CD4-positive, alpha-beta T cell treated with Interleukin-4 for 1 hour (primary cell): ENCODE measurements at places on chromosomes 3 and 15.

DNA sequence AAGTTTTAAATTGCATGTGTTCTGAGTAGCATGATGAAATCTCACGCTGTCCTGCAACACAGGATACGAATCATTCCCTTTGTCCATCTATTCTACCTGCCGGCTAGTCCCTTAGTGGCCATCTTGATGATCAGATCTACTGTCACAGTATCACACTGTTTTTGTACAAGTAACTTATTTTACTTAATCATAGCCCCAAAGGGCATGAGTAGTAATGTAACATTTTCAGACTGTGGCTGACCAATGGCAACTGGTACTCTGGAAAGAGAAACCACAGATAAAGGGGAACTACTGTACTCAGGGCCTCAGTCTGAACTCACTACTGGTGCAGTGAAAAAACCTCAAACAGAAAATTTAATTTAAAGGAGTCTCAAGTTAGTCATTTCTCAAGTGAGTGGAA is 127.3 kb upstream of the MRPL3 start:
- DNase-seq, result no peak

DNA sequence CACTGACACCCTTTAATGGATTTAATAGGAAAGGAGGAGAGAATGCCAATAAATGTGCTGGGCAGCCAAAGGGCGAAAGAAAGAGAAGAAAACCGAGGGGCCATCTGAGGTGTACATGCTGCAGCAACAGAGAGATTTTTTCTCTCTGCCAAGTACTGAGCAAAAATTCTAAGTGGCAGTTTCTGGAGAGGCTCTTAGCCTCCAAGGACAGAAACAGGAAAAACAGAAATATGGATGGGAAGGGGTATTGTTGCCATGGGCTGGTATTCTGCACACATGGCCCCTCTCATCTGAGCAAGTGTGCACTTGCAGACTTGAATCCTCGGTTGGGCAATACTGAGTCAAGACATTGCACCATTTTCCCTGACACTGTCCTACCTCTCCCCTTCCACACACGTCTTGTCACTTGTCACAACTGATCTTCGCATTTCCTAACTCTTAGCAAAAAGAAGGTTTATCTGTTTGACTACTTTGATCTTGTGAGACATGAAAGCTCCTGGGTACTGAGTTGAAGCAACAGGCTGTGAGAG is 73.9 kb downstream of the PRICKLE2 start:
- DNase-seq, result no peak

- no peak for DNase-seq
Observed at GRCh38 chr3:184470551-184470950, 90.7 kb downstream of the CHRD start.

GRCh38 chr3:184590795-184591194 is 29.2 kb downstream of the EPHB3 start:
- DNase-seq, result no peak

GRCh38 chr3:142495103-142495502 is 47.3 kb upstream of the XRN1 start:
- DNase-seq, result no peak

GRCh38 chr3:97291901-97292300 is 472.7 kb upstream of the ARL6 start:
- DNase-seq, result no peak

GRCh38 chr15:90818251-90819210 is 49.9 kb upstream of the FURIN start:
- peak; percentile 37 for DNase-seq

DNA sequence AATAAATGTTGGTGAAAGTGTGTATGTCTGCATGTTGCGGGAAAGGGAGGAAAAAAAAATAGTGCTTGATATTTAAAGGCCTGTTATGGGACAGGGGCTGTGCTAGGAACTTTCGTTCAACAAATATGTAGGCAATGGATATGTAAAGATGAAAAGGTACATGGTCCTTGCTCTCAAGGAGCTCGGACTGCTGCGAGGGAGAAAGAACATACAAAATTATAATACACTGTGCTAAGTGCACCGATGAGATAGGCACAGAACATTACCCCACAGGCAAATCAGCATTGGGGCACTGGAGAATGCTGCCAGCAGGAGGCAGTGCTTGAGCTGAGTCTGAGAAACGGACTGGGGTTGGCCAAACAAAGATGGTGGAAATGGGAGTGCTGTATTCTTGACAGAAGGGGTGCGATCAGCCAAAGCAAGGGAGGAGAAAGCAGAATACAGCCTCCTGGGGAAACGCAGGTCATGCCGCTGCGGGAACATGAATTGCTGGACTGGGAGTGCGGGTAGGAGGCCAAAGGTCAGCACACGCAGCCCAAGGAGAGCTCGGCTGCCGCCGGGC is 649 bp downstream of the C15orf40 start:
- DNase-seq, result peak; percentile 80

- DNase-seq, result no peak
Observed at GRCh38 chr3:163786416-163786815, 1291.9 kb downstream of the SI start.

GRCh38 chr3:171833789-171834460 is 9.2 kb upstream of the TMEM212 start:
- no peak for DNase-seq

- no peak for DNase-seq
Observed at GRCh38 chr3:77053795-77054194, 13.9 kb downstream of the ROBO2 start.

GRCh38 chr3:121821421-121822199 is 13.2 kb downstream of the IQCB1 start:
- DNase-seq, result no peak

- no peak for DNase-seq
Observed at GRCh38 chr3:52890735-52891134, 6.6 kb downstream of the STIMATE start.

GRCh38 chr3:77014226-77014625 is 25.7 kb upstream of the ROBO2 start:
- DNase-seq, result no peak

DNA sequence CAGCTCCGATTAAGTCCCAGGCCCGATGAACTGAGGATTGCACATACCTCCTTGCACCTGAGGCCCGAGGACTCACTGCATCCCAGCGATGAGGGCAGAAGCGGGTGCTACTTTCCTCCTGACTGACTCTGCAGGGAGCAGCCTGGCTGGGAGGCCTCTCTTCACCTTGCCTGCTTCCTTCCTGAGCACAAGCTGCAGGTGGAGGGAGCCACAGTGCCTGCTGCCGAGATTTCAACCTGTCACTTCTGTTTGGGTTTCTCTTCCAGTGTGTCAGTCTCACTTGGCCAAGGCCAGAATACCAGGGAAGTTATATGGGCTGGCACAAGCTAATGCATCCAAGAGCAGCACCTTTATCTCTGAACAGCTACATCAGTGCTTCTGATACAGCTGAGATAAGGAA is 185.4 kb downstream of the NTRK3 start:
- DNase-seq, result no peak

GRCh38 chr3:129197321-129197720 is 13.6 kb upstream of the CNBP start:
- DNase-seq, result no peak

GRCh38 chr3:31953091-31953490 is 28.0 kb downstream of the OSBPL10 start:
- no peak for DNase-seq

DNA sequence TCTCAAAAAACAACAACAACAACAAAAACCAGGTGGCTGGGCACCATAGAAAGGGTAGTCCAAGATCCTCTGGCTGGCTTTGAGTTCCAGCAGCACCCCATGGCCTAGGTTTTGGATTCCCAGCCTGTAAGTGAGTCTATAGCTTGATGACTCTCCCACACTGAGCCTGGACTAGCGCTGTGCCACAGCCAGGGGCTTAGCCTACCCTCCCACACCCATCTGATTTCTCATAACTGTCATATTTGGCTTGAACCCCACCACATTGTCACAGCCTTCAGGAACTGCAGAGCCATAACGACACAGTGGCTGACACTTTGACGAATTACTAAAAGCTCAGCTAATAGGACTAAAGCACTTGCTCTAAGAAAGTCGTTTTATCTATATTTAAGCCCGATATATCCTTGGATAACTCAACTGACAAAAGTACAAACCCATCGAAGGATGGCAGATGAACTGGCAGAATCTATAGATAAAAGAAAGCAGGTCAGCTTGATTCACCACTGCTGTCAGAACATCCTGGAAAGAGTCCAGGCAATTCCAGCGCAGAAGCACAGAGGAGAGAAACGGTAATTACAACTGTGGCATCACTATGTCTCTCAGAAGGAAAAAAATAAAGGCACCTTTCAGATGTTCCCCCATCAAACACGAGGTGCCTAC is 62.1 kb downstream of the HOMER2 start:
- DNase-seq, result no peak

GRCh38 chr15:33149919-33150318 is 44.6 kb downstream of the FMN1 start:
- DNase-seq, result no peak

DNA sequence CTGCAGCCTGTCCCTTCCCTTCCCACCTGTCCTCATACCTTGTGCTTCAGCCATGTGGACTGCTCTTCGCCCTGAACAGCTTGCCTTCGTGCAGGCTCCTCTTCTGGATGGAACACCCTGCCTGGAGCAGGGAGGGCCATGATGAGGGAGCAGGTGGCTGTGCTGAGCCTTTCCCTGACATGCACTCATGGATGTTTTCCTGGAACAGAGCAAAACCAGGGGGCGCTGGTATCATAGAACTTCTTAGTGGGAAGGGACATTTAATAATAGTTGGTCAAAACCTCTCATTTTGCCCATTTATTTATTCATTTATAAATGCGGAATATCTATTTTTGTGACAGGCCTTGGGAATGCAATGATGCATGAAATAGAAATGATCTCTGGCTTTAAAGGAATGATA is 149.3 kb downstream of the CACNA1D start:
- DNase-seq, result no peak

DNA sequence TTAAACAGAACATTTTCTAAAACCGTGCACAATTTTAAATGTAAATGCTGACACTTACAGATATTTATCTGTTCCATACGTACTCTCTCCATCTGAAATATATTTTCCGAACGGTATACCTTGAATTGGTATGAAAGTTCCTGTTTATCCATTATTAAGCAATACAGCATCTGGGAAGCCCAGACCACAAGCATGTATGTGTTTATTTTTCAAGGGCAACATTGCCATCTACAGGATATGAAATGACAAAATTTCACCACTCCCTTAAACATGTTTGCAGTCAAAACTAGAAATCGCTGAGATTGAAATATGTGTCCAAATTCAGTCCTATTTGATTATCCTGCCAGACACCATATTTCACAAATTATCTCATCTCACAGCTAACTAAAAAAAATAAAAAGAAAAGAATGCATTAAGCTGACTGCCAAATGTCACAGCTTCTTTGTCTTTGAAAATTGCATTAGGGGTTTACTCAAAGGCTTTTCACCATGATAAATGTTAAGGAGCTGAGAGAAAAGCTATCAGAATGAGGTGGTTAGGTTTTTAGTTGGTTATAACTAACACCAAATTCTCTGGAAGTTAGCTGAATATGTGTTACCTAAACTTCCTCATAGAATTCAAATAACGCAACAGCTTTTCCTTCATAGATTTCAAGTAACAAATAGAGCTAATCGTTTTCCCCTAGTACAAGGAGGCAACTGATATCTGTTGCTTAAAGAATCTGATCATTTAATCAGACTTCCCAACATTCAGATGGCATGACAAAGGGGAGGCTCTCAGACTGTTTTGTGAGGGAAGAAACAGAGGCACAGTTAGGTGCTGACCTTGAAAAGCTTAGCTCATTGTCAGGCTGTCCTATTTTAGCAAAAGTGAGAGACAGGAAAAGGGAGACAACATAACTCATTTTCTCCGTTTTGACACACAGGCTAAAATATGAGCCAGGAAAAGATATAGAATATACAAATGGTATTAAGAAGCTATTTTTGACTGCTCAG is 533.1 kb downstream of the TBL1XR1 start:
- DNase-seq, result no peak

- DNase-seq, result no peak
Observed at GRCh38 chr3:12194669-12195161, 36.0 kb upstream of the TIMP4 start.

GRCh38 chr3:131386429-131387165 is 5.0 kb downstream of the NUDT16 start:
- peak; percentile 58 for DNase-seq
